ENCODE measurements at places on chromosomes 16 and 17.

- peak; percentile 69 for DNase-seq
Measured at GRCh38 chr16:68091380-68092261, 6.5 kb downstream of the NFATC3 start.

DNA sequence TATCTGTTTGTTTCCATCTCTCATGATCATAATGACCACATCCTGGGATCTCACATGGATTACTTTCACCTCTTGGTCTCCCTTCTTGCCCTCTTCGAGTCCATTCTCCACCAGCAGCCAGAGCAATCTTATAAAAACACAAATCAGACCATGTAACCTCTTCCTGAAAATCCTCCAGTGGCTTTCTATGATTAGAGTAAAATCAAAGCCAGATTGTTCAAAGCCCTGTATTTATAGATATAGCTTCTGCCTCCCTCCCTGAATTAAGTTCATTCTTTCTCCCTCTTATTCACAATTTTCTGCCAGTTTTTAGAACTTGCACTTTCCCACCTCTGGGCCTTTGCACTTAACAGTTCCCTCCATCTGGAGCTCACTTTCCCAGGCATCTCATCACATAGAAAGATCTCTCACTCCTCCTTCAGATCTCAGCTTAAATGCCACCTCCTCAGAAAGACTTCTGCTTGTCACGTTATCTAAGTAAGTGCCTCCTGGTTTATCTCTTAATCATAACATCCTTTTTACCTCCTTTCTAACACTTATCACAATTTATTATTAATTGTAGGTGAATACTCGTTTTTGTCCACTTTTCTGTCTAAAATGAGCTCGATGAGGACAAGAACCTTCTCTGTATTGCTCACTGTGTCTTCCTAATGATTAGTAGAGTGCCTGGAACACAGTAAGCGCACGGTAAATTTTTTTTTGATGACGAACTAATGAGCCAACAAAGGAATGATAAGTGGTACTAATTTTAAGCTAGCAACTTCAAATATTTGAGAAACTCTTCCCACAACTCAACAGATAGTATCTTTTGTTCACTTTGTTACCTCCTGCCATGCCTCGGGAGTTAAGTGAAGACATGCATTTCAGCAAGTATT, 80.5 kb downstream of the CYB561 start:
- DNase-seq, result no peak

- DNase-seq, result no peak
Measured at GRCh38 chr17:49401971-49402611, 12.6 kb downstream of the PHB1 start.

GRCh38 chr17:1736348-1737281, 6.1 kb upstream of the SERPINF2 start:
- peak; percentile 85 for DNase-seq

DNA sequence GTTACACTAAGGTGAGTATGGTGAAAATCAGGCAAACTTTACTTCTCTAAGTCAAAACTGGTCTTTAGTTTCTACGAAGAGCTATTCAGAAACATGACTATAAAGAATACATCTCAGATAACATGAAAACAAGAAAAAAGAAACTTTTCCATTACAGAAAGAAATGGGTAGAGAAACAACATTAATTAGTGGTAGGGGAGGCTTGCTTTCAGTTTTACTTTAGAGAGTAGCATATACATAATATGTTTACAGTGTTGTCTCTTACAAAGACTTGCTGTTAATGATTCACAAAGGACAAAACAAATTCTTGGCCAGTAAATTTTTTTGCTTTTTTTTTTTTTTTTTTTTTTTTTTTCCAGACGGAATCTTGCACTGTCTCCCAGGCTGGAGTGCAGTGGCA, 34.2 kb downstream of the CRLF3 start:
- no peak for DNase-seq

- no peak for DNase-seq
Measured at GRCh38 chr16:85331688-85332087, 219.4 kb upstream of the CIBAR2 start.

DNA sequence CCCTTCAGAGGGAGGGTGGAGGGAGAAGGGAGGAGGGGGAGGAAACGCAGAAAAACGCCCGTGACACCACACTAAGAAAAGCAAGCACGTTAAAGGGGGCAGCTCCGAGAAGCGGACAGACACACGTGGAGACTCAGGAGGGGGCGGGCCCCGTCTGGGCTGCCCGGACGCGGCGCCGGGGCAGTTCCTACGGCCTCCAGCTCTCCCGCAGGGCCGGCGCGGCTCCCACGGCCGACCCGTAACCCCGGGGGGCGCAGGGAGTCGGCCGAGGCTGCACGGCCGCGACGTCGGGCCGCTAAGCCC, 362 bp downstream of the KLHDC4 start:
- DNase-seq, result peak; percentile 33

GRCh38 chr16:49560004-49560830, 186.6 kb downstream of the C16orf78 start:
- DNase-seq, result no peak

DNA sequence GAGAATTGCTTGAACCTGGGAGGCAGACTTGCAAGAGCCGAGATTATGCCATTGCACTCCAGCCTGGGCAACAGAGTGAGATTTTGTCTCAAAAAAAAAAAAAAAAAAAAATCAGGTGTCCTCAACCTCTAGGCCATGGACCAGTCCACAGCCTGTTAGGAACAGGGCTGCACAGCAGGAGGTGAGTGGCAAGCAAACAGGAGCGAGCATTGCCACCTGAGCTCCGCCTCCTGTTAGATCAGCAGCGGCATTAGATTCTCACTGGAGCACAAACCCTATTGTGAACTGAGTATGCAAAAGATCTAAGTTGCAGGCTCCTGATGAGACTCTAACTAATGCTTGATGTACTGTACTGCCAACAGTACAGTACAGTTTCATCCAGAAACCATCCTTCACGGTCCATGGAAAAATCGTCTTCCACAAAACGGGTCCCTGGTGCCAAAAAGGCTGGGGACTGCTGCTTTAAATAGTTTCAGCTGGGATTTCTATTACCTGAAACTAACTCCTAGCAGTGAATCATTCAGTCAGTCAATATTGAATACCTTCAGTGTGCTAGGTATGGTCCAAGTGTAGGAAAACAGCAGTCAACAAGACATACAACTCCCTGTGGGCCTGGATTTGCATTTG, 56.3 kb upstream of the DHX40 start:
- DNase-seq, result no peak

- DNase-seq, result no peak
Measured at GRCh38 chr17:73020110-73020509, 72.4 kb downstream of the SLC39A11 start.

GRCh38 chr16:181565-182021, 1.3 kb downstream of the HBQ1 start:
- peak; percentile 9 for DNase-seq

DNA sequence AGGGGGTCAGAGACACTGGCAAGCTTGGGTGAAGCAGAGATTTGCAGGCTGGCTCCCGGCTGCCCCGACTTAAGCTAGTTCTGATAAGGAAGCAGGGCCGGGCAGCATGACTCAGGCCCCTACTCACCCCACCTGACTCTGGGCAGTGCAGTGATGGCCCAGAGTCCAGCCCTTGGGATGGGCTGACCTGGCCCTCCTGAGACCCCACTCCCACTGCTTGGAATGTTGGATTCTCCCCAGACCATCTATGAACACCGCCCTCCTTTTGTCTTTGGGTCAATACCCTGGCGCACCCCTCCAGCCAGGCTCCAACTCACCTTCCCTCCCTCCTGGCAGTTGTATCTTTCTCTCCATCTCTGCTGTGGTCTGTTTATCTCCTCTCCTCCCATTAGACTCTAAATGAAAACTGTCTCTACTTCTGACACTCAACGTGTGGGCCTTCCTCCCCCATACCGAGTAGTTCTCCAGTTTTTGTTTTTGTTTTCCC, 21.0 kb downstream of the LGALS3BP start:
- DNase-seq, result peak; percentile 55

DNA sequence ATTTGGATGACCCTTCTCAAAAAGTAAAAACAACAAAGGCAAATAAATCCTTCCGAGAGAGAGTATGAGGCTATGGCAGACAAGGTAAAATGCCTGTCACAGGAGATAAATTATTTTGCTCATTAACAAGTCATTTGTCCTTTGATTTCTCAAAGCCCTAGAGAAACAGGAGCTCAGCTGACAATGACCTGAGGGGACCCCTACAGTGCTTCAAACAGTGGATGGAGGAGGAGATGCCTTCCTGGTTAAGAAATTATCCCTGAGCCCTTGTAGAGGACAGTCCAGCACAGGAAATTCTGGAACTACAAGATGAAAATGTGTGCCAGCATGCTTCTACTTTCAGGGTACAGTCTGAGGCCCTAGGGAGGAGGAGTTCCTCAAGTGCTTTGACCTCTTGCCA, 24.0 kb upstream of the RHBDL3 start:
- no peak for DNase-seq

DNA sequence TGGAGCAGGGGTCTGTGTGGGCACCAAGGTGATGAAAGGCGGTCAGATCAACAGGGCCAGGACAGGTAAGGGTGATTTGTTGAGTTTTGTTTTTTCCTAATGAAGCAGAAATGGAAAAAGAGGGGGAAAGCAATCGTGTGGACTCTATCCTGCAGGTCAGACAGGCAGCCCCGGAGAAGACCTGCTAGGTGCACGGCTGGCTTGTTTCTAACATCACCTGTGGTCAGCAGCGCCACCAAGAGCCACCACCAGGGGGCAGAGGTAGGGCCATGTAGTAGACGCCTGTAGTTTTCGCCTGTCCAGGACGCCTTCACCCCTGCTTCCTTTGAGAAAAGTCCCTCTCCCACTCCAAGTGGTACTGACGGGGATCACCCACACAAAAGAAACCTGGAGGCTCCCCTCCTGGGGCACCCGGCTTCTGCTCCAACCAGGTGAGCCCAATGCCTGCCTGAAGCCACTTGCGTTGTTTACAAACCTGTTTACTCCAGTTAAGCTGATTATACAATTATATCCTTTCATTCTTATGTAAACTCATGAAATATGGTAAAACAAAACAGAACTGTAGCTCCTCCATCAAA, 54.2 kb upstream of the SEC14L1 start:
- peak; percentile 86 for DNase-seq

DNA sequence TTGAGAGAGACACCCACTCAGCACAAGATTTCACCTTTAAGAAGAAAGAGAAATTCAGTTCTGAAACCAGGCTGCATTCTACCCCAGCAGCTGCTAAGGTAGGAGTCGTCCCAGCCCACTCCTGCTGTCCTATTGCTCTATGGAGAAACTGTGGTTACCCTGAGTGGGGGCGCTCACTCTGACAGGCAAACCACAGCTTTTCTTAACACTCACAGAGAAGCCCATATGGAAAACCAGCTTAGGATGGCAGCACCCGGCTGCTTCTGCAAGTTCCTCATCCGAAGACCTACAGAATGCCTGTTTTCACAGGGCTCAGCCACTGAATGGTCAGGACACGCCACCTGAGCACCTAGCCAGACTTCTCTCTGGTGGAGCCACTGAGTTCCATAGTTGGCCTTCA, 7.5 kb downstream of the ATP5PD start:
- DNase-seq, result no peak

GRCh38 chr16:3098459-3099394, at the start of gene ZSCAN10:
ZSCAN10 (minus strand) TSS chr16:3099294; CDS start chr16:3092937, 6,357 bp downstream.
- no peak for DNase-seq

- DNase-seq, result no peak
Measured at GRCh38 chr16:88967830-88968588, 9.0 kb downstream of the CBFA2T3 start.

- DNase-seq, result peak; percentile 39
Measured at GRCh38 chr16:3838600-3839401, 41.7 kb downstream of the CREBBP start.

- no peak for DNase-seq
Measured at GRCh38 chr16:89458967-89459366, 31.4 kb downstream of the ANKRD11 start.

DNA sequence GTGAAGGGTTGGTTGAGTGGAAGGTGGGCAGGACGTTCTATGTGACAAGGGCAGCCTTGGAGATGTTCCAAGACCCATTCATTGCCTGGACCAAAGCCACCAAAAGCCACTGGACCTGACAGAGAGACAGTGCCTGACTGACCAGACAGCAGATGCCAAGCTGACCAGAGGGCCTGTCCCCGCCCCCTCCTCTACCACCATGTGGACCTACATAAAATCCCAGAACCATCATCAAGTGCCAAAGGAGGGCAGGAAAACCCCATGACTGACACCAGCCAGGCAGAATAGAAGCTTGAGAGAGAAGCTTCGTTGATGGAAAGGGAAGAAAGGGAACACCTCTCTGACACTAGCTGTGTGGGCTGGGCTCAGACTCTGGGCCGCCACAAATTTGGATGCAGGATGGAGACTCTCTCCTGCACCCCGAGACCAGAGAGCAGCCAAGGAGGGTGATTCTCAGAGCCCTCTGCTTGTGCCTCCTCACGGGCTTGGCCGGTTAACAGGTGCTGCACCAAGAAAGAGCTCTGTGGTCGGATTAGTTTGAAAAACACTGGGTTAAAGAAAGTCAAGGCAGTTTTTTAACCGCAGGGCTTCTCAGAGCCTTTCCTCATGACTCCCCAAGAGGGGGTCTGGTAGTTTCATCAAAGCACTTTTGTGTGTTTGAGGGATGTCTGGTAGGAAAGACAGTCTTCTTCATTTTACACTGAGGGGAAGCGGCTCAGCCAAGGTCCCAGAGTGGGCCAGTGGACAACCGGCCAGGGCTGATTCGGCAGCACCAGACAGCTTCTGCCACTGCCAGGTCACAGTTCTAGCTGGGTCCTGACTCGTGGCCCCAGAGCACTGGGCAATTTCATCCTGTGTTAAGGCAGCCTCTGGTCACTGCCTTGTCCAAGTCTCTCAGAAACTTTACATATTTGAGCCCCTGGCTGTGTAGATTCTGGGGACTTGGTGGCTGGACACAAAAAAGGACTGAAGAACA, 1.7 kb downstream of the TNFRSF13B start:
- DNase-seq, result no peak

GRCh38 chr16:10729104-10730048, 14.3 kb upstream of the NUBP1 start:
- peak; percentile 72 for DNase-seq

GRCh38 chr17:49466436-49466835, 28.7 kb upstream of the NGFR start:
- no peak for DNase-seq

DNA sequence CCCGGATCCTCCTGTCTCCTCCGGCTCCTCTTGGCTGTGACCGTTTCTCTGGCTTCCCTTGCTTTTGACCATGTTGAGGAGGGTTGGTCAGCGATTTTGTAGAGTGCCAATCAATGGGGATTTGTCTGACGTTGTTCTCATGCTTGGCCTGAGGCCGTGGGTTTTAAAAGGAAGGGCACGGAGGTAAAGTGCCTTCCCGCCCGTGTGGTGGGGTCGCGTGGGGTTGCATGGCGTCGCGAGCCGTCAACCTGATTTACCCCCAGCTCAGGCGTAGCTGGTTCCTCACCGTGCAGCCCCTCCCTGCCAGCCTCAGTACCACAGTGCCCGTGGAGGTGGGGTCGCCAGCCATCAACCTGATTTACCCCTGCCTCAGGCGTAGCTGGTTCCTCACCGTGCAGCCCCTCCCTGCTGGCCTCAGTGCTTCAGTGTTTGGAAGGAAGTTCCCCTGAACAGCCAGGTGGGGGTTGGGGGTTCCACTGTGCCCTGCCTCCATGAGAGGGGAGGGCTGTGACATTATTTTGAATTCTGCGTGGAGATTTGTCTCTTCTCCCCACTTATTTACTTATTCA, 5.0 kb downstream of the TPSAB1 start:
- DNase-seq, result no peak

GRCh38 chr16:79008036-79008868, 592.3 kb downstream of the MAF start:
- DNase-seq, result peak; percentile 7
